Activated CD4-positive, alpha-beta T cell treated with anti-CD3 and anti-CD28 coated beads, Interleukin-2, amount 50 U/mL, for 24 hours (primary cell): ENCODE measurements at places on chromosomes 7 and 10.
A peak's percentile ranks its signal among the peaks of the same experiment; 100 is the strongest.

DNA sequence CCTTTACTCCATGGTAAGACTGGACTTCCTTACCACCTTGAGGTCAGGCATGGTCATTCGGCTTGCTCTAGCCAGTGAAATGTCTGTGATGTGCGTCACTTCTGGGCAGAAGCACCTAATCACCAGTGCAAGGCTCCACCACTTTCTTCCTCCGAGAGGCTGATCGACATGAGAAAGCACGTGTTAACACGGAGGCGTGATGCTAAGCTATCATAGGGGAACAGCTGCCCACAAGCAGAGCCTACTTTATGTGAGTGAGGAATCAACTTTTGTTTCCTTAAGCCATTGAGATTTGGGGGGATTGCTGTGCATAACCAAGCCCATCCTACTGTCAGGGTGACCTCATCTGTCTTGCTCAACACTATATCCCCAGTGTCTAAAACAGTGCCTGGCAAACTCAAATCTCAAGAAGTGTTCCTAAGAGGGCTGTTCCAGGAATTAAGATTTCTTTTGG, 23.1 kb upstream of the SAR1A start:
- DNase-seq: no peak

DNA sequence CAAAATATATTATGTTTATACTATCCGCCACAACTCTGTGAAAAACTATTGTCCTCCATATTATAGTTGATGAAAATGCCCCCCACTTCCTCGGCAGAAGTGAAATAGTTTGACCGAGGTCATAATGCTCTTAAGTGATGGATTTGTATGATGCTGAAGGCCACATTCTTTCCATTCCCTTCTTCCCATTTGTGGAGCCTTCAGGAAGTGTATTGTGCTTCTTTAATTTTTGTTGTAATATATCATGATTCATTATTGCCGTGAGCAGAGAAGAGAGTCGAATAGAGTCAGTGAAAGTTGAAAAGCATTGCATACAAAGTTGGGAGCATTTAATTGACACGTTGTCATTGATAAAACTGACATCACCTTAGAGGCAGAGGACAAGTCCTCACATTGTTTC, 460.3 kb downstream of the SUGCT start:
- no peak for DNase-seq

DNA sequence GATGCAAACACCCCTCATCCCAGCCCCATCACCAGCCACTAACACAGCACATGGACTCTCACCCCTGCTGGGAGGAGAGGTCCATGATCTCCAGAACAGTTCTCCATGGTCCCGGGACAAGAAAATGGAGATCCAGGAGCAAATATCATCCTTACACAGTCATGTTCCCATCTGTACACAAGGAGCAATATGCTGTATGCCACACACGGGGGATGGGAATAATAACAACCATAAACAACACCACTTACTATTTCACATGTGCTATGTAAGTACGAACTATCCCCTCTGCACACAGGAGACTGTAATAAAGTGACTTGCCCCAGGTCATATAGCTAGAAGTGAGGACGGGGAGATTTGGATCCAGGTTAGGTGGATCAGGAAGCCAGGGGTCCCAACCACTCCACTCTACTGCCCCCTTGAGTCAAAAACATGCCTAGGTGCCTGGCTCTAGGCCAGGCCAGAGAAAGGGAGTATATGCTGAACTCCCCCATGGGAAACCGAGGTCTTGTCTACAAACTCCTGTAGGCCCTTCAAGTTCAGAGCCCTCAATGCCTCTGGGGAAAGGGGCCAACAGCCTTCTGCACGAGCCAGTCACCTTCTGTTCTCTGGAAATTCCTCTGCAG, 34.1 kb downstream of the LRRC20 start:
- peak; percentile 4 for DNase-seq

GRCh38 chr10:93911866-93912265, 18.1 kb downstream of the SLC35G1 start:
- DNase-seq: no peak

- DNase-seq: no peak
These were observed 24.3 kb downstream of the YKT6 start for GRCh38 chr7:44224974-44225565.

- no peak for DNase-seq
These were observed 135.0 kb upstream of the PRPS1L1 start for GRCh38 chr7:18162657-18163056.

DNA sequence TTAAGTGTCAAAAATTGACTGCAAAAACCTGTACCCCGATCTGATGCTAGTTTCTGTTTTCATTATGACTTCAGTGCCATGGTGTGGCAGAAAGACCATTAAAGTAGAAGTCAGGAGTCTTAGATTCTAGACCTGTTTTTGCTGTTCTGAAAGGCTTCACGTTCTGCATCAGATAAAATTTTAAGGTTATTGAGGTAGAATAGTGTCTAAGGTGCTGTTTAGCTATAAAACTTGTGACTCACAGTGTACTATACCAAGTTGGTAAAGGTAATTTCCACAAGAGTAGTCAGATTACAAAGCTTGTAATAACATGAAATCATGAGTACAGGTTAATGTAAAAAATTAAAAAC, 38.6 kb downstream of the ZNRF2 start:
- DNase-seq: no peak

DNA sequence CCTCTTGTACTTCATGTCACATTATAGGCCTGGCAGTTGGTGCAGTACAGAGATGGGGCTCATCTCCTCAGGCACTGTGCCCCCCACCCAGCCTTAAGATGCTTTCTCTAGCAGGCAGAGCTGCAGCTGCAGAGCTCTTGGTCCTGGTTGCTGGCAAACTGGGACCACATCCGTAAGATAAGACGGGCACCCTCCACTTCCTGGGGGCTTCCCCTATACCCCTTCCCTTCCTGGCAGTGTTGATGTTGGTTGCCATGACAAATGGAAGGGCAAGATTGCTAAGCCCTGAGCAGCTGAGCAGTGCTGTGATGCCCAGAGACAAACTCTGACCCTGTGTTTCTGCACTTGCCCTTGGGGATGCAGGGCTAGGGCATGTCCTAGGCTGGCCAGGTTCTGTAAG, 103.4 kb upstream of the ANLN start:
- DNase-seq: peak; percentile 11

GRCh38 chr10:20405761-20406160, 491.4 kb downstream of the NEBL start:
- DNase-seq: no peak

DNA sequence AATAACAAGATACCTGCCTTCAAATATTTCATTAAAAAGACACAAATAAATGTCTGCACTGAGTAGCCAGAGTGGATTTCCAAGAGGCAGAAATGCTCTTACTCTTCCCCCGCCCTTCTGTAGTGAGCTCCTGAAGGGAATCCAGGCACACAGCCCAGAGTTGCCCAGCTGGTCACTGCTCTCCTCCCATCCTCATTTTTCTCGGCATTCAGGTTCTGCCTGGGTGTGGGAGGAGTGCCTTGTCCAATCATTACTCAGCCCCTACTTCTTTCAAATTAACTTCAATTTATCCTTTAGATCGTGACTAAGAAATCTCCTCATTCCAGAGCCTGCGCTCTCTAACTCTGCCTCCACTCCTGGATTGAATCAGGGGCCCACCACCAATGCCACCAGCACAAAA, 12.2 kb downstream of the CCDC6 start:
- DNase-seq: no peak

GRCh38 chr10:94066411-94066810, 72.7 kb downstream of the PLCE1 start:
- DNase-seq: no peak

- no peak for DNase-seq
These were observed 7.8 kb downstream of the CD36 start for GRCh38 chr7:80646083-80646865.

DNA sequence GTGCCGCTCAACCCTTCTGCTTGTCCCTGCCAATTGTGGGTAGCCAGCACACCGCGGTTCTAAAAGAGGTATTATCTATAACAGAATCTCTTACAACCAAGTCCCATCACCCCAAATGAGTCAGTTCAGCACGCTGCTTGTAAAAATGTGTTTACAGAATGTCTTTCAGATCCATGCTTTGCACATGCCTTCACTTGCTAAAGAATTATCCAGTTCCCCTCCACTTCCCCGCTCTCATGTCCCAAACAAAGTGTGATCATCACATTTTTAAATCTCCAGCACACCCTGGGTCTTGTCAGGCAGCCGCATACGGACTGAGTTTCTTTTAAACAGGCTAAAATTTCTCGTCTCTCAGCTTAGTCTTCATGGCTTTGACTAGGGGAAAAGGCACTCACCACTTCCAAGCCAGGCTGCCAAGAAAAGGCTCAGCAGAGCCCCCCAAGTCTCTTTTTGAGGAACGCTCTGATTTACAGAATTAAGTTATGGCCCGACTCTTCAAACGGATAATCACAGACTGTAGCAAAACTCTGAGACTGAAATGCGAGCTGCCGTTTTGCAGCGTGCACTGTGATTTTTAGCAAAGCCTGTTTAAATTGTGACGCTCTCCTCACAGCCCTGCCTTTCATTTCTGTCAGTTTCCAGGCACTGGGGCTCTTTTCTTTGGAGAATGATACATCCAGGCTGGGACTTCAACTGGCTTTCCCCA, 29.8 kb upstream of the FGFR2 start:
- DNase-seq: no peak

DNA sequence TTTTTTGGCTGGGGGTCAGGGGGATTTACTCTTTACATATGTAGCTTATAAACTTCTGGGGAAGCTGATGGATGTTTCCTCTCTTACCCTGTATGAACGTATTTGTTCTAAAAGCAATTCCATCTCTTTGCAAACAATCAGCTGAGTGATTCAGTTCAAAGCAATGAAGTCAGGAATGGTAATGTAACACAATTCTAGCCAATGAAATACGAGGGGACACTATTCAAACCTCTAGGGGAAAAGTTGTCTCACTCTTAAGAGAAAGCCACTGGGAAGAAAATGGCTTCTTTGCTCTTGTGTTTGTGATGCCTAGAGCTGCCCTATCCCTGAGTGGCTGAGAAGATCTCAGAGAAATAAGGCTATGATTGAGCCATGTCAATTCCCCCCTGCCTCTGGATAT, 134.8 kb upstream of the SEMA3C start:
- no peak for DNase-seq

DNA sequence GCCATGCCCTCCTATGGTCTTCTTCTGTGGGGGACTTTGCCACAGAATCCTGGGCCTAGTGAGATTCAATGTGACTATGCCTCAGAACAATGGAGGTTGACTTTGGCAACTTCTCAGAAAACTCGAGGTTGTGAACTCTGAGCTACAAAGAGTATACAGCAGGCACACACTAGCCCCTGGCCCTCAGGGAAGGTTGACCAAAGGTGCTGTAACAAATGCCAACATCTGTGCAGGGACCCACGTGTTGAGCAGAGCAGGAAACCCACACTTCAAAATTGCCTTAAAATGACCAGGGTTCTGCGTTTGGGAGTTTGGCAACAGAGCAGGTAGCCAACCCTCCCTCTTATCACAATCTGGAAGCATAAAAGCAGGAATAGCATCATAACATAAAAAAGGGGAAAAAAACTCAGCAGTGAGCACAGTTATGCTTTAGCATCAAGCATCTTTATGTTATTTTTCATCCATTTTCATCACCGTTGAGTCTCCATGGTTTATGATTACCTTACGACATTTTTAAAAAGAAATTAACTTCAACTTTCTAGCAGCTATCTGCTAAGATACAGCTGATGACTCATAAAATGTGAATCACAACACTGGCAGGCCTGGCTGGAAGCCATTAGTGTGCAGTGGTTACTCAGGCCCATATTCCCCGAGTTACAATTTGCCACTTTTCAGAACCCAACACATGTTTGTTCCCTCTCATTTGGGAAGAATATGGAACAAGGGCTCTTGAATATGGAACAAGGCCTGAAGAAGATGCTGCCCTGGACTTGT, 11.1 kb downstream of the PRLHR start:
- no peak for DNase-seq

- DNase-seq: no peak
These were observed 2.9 kb downstream of the IGF2BP3 start for GRCh38 chr7:23467291-23467805.

- no peak for DNase-seq
These were observed 5.1 kb downstream of the UNCX start for GRCh38 chr7:1237704-1238255.

GRCh38 chr7:153640586-153640985, 411.6 kb upstream of the DPP6 start:
- no peak for DNase-seq

DNA sequence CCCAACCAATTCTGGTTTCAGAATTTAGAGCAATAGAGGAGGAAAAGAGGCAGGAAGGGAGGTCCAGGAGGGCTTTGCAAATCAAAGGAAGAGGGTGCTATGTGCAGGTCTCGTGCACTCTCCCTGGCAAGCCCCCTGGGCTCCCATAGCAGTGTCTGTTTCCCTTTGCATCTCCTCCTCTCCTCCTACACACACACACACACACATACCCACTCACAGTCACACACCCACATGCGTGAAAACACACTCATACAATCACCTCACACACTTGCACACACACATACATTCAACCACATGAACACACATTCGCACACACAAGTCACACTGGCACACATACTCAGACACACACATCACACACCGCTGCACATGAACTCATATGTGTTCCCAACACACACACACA, 105.3 kb downstream of the OAT start:
- no peak for DNase-seq

DNA sequence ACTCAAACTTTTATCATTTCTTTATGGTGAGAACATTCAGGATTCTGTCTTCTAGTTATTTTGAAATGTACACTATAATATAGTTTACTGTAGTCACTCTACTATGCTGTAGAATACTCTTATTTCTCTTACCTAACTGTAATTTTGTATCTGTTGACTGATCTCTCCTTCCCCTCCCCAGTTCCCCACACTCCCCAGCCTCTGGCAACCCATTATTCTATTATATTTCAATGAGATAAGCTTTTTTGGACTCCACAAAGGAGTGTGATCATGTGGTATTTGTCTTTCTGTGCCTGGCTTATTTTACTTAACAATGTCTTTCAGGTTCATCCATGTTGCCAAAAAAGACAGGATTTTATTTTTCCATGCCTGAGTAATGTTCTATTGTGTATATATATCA, 71.4 kb upstream of the DYNC1I1 start:
- DNase-seq: no peak

GRCh38 chr10:31004611-31005193, 27.0 kb downstream of the ZNF438 start:
- DNase-seq: no peak

- DNase-seq: no peak
These were observed 8.9 kb downstream of the PNLIP start for GRCh38 chr10:116554628-116555027.

DNA sequence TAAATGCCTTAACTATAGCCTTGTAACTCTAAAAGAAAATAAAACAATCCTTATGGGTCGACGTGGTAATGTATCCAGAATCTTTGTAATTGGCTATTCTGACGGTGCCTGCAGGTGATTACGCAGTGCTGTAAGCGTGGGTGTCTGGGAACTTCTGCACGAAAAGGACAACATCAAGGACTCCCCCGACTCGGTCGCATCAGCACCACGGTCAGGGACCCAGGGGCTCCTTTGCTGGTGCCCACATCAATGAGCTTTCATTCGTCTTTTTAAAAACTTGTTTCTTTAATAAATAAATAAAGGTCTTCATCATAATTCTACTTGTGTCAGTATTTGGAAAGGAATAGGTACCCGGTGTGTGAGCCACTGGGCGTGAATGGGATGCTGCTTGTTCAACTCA, 13.2 kb downstream of the MKI67 start:
- no peak for DNase-seq

- DNase-seq: no peak
These were observed 341.7 kb upstream of the SMIM30 start for GRCh38 chr7:113460067-113460466.
